Activated CD4-positive, alpha-beta T cell treated with anti-CD3 and anti-CD28 coated beads, Interleukin-2, amount 50 U/mL, for 16 hours (primary cell): ENCODE measurements at places on chromosomes 1 and 21.

GRCh38 chr1:243896313-243896712 lies 46.3 kb upstream of the AKT3 start:
- DNase-seq: no peak

GRCh38 chr1:119660253-119661083 lies 12.4 kb upstream of the ZNF697 start:
- DNase-seq: no peak

GRCh38 chr21:45541221-45542039 lies 810 bp downstream of the SLC19A1 start:
- DNase-seq: peak; percentile 89

- no peak for DNase-seq
Measured at GRCh38 chr21:45972353-45972715, 9.2 kb upstream of the COL6A1 start.

GRCh38 chr1:30882678-30883388 lies 25.7 kb downstream of the SDC3 start:
- no peak for DNase-seq

GRCh38 chr1:245197911-245198379 lies 43.2 kb downstream of the KIF26B start:
- DNase-seq: no peak

- DNase-seq: no peak
Measured at GRCh38 chr1:18635891-18636595, 5.4 kb downstream of the PAX7 start.

GRCh38 chr1:41571041-41571440 lies 86.6 kb upstream of the EDN2 start:
- no peak for DNase-seq

DNA sequence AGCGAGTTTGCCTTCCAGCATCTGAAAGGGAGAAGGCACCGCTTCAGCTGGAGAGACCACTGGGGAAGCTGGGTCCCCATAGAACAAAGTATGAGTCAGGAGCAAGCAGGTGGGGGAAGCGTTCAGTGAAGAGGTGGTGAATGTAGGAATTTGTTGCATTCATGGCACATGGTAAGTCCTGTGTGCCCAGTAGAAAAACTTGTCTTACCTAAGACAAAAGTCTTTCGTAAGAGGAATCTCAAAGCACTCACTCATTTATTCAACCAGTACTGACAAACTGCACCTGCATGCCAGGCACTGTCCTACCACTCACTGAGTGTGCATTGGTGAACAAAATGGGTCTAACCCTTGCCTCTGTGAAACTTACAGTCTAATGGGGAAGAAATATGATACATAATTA lies 9.2 kb upstream of the ERRFI1 start:
- no peak for DNase-seq

GRCh38 chr1:239655023-239655422 lies 268.7 kb downstream of the CHRM3 start:
- DNase-seq: no peak

DNA sequence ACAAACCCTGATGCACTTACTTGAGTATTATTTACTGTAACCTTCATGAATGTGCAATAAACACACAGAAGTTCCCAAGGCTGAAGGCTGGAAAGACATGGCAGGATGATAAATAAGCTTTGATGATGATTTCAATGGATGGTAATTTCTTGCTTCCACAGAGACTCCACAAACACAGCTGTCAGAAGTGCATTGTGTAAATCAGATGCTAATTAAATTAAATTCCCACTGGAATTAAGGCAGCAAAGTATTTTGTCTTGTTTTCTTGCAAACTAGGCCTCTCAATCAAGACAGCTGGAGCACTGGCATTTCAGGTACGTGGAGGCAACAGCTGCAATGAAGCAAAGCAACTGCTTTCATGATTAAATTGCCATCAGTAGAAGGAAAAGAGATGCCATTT lies 24.1 kb downstream of the FAM177B start:
- DNase-seq: no peak

DNA sequence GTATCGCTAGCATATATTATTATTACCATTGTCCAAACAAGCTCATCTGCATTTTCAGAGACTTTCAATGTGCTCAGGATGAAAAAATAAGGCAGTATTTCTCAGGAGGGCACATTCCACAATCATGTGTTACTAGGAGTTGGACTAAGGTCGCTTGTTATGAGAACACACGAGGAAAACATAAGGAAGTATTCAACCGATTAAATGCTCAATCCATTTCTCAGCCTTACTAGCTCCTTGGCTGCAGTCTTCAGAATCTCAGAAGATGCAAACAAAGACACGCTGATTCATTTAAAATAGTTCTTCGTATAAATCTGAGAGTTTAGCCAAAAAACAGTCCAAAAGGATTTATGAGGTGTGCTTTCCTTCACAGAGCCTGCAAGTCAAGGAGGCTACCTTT lies 82.0 kb upstream of the JAK1 start:
- DNase-seq: no peak

DNA sequence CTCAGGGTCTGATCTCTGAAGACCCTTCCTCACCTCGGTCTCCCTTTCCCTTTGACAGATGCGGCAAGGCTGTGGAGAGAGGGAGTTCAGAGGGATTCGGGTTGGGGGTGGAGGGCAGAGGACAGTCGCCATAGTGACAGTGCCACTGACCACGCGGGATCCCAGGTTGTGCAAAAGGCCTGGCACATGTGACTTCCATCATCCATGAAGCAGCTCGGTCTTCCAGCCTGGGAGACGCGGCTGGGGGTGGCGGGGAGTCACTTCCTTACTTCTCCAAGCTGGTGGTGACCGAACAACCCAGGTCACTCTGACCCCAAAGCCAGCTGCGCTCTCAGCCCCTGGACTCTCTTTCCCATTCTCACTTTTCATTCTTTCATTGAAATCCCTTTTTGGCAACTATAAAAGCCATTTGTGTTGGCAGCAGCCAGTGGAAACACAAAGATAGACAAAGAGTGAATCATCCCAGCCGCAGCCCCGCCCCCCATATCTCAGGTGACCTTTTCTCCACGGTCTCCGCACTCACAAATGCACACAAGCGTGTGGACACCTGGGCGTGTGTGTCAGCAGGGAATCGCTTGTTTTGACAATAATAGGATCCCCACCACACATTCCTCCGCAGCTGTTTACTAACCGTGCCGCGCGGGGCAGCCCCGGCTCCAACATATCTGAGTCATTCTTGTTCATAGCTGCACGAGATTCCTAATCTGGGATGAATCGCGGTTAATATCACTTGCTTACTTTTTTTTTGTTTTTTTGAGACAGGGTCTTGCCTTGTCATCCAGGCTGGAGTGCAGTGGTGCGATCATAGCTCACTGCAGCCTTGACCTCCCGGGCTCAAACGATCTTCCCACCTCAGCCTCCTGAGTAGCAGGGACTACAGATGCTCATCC lies 68.3 kb downstream of the DHRS3 start:
- no peak for DNase-seq

GRCh38 chr1:205436776-205437410 lies 15.0 kb upstream of the LEMD1 start:
- DNase-seq: no peak

- no peak for DNase-seq
Measured at GRCh38 chr1:229132106-229132443, 138.8 kb upstream of the RAB4A start.

- DNase-seq: no peak
Measured at GRCh38 chr21:39209334-39209688, 26.1 kb upstream of the PSMG1 start.

GRCh38 chr1:205633421-205633976 lies 1.7 kb upstream of the ELK4 start:
- no peak for DNase-seq

DNA sequence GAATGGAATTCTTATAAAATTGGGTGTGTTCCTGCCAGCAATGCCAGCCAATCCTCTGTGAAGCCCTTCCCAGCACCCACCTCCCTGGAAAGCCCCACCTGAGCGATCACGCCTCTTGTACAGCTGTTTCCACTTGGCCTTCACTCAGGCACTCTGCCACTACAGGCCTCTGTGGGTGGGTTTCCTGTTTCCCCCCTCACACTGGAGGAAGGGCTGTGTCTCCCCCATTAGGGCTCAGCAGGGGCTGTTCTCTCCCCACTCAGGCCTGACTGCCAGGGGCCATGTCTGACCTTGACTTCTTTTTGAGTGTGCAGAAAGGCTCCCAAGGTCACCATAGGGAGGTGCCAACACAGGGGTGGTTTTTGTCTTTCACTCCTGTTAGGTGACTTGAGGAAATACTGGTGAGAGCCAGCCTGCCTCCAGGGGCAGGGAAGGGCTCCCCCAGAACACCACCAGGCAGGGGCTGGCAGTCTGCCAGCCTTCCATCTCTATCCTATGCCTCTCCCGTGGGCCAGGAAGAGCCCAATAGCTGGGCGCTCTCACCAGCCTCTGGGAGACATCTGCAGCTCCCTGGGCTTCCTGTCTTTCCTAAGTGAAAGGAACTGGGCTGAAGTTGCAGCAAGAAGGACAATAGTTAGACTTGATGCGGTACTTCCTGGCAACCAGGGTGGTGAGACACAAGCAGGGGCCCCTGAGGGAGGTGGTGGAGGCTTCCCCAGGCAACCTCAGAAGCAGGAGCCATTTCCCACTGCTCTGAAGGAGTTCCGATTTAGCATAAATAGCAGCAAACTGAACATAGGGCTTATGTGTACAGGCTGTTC lies 49.1 kb downstream of the ELK4 start:
- no peak for DNase-seq

GRCh38 chr1:43121256-43121900 lies 50.7 kb downstream of the EBNA1BP2 start:
- no peak for DNase-seq

- no peak for DNase-seq
Measured at GRCh38 chr1:11397151-11397901, 81.6 kb upstream of the DISP3 start.

- DNase-seq: no peak
Measured at GRCh38 chr21:42739061-42739931, 85.9 kb downstream of the PDE9A start.

DNA sequence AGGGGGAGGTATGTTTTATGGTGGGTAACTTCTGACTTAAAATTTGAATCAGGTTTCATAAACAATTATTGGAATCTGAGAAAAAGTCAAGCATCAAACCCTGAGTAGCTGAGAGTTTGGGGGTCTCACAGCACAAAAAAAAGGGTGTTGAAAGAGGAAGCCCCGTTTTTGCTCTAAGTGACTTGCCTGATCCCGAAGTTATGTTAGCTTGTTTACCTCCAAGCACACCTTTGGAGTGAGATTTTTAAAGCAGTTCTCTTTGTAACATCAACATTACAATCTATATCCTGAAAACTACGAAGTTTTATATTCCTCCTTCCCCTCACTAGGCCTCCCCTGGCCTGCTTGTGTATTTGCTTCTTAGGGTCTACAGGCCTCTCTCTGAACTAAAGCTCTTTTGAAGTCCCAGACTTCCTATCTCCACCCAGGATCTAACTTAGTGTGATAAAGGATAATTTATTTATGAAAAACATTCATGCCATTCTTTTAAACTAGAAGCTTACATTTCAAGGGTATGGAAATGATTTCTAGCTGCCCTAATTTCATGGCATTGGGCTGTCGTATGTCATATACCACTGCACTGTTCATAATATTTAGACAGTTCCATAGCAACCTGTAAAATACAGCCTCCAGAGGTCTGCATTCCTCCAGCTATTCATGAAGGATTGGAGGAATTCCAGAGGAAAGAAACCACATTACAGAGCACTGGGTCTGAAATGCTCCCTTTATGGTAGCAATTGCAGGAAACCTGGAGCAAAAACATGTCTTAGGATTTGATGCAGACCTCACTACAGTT lies 36.1 kb upstream of the RGS1 start:
- DNase-seq: no peak

DNA sequence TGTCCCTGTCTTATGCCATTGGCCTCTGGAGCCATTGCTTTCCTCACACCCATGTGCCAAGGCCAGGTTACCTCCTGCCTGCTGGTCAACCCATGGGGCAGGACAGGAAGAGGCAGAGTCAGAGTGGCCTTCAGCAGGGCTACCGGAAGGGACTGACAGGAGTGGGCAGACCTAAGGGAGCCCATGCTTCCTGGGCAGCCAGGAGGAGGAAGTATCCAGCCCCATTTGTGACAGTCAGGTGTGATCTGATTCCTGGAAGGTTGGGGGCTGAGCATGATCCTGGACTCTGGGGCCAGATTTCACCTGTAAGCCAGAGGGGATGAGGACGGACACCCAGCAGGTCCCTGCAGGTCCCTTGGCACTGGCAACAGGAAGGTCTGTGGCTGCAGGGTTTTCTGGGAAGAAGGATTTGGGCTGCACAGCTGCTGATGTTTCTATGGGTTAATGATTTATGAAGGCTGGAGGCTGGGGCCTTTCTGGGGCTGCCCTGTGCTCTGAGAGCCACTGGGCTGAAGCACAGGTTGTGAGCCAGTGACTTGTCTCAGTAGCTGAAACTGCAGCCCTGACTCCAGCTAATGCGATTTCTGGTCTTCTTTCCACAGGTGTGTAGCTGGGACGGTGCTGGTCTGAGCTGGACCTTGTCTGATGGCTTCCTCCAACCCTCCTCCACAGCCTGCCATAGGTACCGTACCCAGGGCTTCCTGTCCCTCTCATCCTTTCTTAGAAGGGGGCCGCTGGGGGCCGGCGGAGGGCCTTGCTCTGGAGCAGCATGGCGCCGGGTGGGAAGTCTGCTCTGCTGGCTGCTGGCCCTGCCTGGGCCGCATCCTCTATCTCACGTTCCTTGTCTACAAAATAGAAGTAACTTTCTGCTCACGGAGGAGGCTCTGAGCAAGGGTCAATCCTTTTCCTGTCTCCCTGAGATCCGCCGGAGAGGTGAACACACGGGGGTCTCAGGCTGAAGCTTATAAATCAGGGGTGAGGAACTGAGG lies 40.7 kb downstream of the ARHGEF10L start:
- no peak for DNase-seq

- no peak for DNase-seq
Measured at GRCh38 chr1:233523047-233523446, 90.9 kb upstream of the KCNK1 start.

DNA sequence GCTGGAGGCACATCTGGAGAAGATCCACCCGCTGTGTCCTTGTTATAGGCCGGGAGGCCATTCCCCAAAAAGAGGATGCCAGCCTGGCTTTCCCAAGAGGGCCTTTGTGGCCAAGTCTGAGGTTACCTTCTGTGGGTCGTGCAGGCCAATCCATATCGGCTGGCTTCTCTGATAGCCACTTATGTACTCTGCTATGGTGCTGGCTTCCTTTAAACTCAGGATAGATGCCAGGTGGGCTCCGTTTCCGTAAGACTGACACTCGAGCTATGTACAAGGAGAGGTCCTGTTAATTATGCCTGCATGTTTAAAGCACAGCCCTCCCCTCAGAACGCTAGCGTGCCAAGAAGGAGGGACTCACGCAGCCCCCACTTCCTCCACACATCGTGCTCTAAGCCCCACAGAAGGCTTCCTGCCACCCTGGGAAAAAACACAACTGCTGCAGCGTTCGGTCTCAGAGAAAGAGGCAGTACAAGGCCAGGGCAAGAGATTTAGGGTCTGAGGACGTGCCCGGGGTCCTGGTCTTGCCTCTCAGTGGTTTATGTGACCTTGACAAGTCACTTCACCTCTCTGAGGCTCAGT lies 11.6 kb downstream of the REG4 start:
- no peak for DNase-seq

DNA sequence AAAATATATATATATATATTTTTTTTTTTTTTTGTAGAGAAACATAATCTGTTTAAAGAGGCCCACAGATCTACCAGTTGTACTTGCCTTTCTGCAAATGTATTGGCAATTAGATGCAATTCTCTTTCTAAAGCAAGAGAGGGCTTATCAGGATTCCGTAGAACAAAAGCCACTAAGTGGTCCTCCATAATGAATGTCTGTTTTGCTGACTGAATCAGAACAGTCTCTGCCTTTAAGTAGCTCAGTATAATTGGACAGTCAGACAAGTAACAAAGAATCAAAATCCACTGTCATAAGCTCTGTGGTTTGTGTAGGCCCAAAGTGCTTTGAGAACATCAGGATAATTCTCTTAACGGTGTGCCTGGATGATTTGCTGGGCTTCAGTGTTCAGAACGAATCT lies 17.3 kb downstream of the SARS1 start:
- DNase-seq: no peak
